Right cardiac atrium (tissue), 5 donors: ENCODE measurements at places on chromosomes 3 and 15. TPM values are rescaled to one million over a fixed set of nuclear protein-coding genes. Genes with fewer than 3 reads are reported as not detected.
A peak's percentile ranks its signal among the peaks of the same experiment; 100 is the strongest.

DNA sequence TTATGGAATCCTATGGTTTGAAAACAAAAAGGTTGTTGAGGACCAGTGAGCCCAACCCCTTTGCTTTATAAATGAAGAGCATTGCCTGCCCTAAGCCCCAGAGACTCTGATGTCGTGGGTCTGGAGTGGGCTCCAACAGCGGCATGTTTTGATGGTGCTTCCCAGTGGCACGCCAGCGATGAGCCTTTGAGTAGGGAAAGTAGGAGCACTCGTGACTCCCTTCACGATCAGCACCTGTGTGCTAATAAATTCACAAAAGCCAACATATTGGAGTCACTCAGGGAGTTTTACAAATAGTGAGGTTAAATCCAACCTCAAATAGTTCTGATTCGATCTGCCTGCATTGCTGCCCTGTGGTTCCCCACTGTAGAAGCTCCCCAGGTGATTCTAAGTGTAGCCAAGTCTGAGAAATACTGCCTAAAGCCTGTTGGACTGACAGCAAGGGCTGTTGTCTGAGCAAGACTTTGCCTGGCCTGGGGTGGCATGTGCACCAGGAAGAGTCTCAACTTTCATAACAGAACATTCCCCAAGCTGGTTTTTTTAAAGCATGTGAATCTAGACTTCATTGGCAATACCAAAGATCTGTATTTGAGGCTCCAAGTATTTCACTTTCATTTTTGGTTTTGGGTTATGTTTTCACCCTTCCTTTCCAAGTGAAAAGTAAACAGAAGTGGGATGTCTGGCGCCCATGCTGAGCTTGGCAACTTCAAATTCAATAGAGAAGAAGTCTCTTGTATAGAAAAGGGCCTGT lies 9.9 kb downstream of the CCR5 start:
- DNase-seq, result no peak

GRCh38 chr3:143241481-143241951 lies 121.9 kb downstream of the CHST2 start:
- DNase-seq, result no peak

- DNase-seq, result no peak
These were observed 43.7 kb upstream of the POLR2M start for GRCh38 chr15:57662802-57663201.

WNT5A gene
- 3.6 TPM for total RNA-seq

GRCh38 chr15:61318301-61318700 lies 89.2 kb upstream of the RORA start:
- DNase-seq, result no peak

FAM81A gene
- total RNA-seq, result 4.1 TPM

OIP5 gene
- not detected for total RNA-seq

PAQR5 gene
- total RNA-seq, result 3.5 TPM

KLHL40 gene
- total RNA-seq, result 1.6 TPM

SCG3 gene
- not detected for total RNA-seq

DNA sequence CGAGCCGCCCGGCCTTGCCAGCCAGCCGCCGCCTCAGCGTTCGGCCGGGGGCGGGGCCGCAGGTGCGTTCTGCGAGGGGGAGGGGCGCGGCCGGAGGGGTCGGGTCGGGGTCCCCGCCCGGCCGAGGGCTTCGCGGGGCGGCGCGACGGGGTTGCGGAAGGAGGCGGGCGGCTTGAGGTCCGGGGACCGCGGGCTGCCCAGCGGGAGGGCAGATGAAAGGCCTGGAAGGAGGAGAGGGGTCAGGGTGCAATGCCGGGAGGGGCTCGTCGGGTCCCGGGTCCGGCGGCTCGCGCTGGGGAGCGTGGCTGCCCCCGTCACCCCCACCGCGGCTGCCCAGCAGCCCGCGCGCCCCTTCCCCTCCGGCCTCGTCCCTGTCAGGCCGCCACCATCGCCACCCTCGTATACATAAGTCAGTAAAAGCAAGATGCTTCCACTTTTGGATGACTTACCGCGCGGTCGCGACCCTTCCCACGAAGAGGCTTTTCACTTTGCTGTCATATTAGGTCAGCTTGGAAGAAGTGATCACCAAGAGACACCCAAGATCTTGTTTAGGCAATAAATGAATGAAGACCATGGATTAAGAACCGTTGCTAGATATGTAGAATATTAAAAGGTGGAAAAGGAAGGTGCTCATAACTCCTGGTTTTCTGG lies 620 bp upstream of the ANP32A start:
- DNase-seq, result peak; percentile 77

DNA sequence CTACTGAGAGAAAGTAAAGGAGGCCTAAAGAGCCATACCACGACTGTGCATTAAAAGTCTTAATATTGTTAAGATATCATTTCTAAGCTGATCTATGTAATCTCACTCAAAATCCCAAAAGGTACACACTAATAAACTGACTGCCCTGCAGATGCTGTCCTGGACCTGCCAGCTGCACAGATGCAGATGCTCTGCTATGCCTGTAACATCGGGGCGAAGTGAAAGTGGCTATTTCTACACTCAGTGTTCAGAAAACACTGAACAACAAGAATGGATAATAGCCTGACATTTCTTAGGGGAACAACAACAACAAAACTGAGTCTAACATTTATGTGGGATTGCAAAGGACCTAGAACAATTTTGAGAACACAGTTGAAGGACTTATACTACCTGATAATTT lies 31.9 kb downstream of the RAD18 start:
- no peak for DNase-seq

GRCh38 chr15:100716456-100717085 lies 114.2 kb downstream of the ASB7 start:
- DNase-seq, result no peak

GRCh38 chr3:48928679-48929078 lies 10.0 kb downstream of the ARIH2 start:
- no peak for DNase-seq
